ENCODE measurements at places on chromosomes 1 and 21. TPM values are rescaled to one million over a fixed set of nuclear protein-coding genes. Genes with fewer than 3 reads are reported as not detected.

DNA sequence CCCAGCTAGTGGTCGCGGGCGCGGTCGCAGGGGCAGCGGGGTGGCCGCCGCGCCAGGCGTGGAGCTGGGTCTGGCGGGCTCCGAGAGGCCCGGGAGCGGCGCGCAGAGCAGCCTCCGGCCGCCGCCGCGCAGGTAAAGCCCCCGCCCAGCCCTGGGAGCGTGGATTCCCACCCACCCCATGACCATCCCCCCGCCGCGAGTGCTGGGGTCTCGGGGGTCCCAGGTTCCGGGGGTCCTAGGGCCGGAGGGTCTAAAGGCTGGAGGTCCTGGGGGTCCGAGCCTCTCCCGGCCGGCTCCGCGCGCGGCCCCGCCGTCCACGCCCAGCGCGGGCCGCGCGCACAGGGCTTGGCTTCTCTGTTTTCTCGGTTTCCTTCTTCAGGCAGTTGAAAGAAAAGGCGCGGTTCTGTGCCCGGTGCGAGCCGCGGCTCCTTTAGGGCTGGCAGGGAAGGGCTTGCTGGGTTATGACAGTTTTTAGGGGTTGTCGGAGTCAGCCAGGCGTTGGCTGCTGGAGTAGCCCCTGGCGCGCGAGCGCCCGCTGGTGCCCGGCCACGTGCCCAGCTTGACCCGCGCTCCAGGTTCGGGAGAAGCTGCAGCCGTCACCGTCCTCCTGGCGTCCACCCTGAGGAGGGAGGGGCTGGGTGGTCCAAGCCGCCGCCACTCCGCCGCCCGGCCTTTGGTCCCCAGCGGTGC is 359 bp downstream of the LRRC3 start:
- no peak for DNase-seq

GRCh38 chr21:45533361-45533845 is 8.8 kb downstream of the SLC19A1 start:
- no peak for DNase-seq

Gene CCDC181
- polyA plus RNA-seq, result 11.1 TPM

Gene NT5C1A
- 1.00 TPM for polyA plus RNA-seq

Data from left kidney (tissue), 8 donors.